Skin of body (tissue), 3 donors: ENCODE measurements at places on chromosomes 4 and X. TPM values are rescaled to one million over a fixed set of nuclear protein-coding genes. Genes with fewer than 3 reads are reported as not detected.

HELT gene
- 0.30 TPM for total RNA-seq

USP17L27 gene
- not detected for total RNA-seq

LEF1 gene
- total RNA-seq = 38.1 TPM

SPANXN4 gene
- total RNA-seq = not detected

GYPE gene
- 2.6 TPM for total RNA-seq

CCSER1 gene
- 12.3 TPM for total RNA-seq

ARMCX4 gene
- total RNA-seq = 13.5 TPM

TMEM31 gene
- total RNA-seq = not detected
